Left cardiac atrium (tissue), 4 donors: ENCODE measurements at places on chromosomes 2 and 18. TPM values are rescaled to one million over a fixed set of nuclear protein-coding genes. Genes with fewer than 3 reads are reported as not detected.

The NYAP2 gene
- total RNA-seq: not detected

The ARL5A gene
- 64.4 TPM for total RNA-seq

The COL3A1 gene
- 305 TPM for total RNA-seq

The FN1 gene
- 775 TPM for total RNA-seq

The DNAJC10 gene
- 71.6 TPM for total RNA-seq

The CCDC138 gene
- 2.0 TPM for total RNA-seq

The KATNAL2 gene
- total RNA-seq: 3.4 TPM

The TTC27 gene
- 12.3 TPM for total RNA-seq

The VWC2L gene
- total RNA-seq: not detected

The DSC2 gene
- 18.0 TPM for total RNA-seq

The ICA1L gene
- 9.0 TPM for total RNA-seq

The MAP2 gene
- total RNA-seq: 6.6 TPM

The SF3B6 gene
- total RNA-seq: 49.4 TPM

The ST6GAL2 gene
- total RNA-seq: 1.7 TPM

The SLC23A3 gene
- total RNA-seq: 0.47 TPM

The INHA gene
- 16.2 TPM for total RNA-seq

The CHAC2 gene
- 3.3 TPM for total RNA-seq

The FTCDNL1 gene
- total RNA-seq: 7.8 TPM

The CDCA7 gene
- total RNA-seq: 0.97 TPM

The RAMP1 gene
- 359 TPM for total RNA-seq

The C2orf74 gene
- 12.4 TPM for total RNA-seq

The SLC4A5 gene
- 1.7 TPM for total RNA-seq

The TMSB10 gene
- 751 TPM for total RNA-seq

The TRIM43 gene
- not detected for total RNA-seq

The RNF125 gene
- 5.1 TPM for total RNA-seq

The IGFBP2 gene
- 185 TPM for total RNA-seq

The NDUFS1 gene
- total RNA-seq: 236 TPM

The CBLN2 gene
- not detected for total RNA-seq

The COL6A3 gene
- total RNA-seq: 186 TPM

The LAPTM4A gene
- 202 TPM for total RNA-seq

The FHOD3 gene
- total RNA-seq: 119 TPM

The SRD5A2 gene
- total RNA-seq: not detected

The METTL4 gene
- total RNA-seq: 5.5 TPM

The ANKRD30B gene
- not detected for total RNA-seq

The CNGA3 gene
- not detected for total RNA-seq

The IDH1 gene
- 36.5 TPM for total RNA-seq

The INSIG2 gene
- total RNA-seq: 15.2 TPM

The AKAIN1 gene
- total RNA-seq: not detected

The CNTNAP5 gene
- not detected for total RNA-seq

The ATP6V1C2 gene
- total RNA-seq: 0.18 TPM

The LGALSL gene
- 13.1 TPM for total RNA-seq

The GAREM2 gene
- total RNA-seq: 4.8 TPM

The ZFP36L2 gene
- 82.1 TPM for total RNA-seq

The ACMSD gene
- not detected for total RNA-seq

The FBXO15 gene
- not detected for total RNA-seq

The PDE1A gene
- 11.0 TPM for total RNA-seq

The SERTAD2 gene
- total RNA-seq: 14.3 TPM

The MARCHF4 gene
- 0.34 TPM for total RNA-seq

The VWA3B gene
- total RNA-seq: not detected

The SNORC gene
- total RNA-seq: 0.77 TPM

The LYPD1 gene
- total RNA-seq: 0.35 TPM

The FAP gene
- 3.4 TPM for total RNA-seq

The PCARE gene
- total RNA-seq: 1.0 TPM

The ICOS gene
- not detected for total RNA-seq

The C2orf66 gene
- 0.18 TPM for total RNA-seq
